ENCODE measurements at places on chromosomes 16 and 17. TPM values are rescaled to one million over a fixed set of nuclear protein-coding genes. Genes with fewer than 3 reads are reported as not detected.

- H3K27ac ChIP-seq: no peak overlapping the region
- no peaks in the 10 kb centered on the region for H3K36me3 ChIP-seq
- H3K4me3 ChIP-seq: no peak overlapping the region
- peak; percentile 66 for DNase-seq
These were observed 14.7 kb downstream of the AIPL1 start for GRCh38 chr17:6420173-6420641.

DNA sequence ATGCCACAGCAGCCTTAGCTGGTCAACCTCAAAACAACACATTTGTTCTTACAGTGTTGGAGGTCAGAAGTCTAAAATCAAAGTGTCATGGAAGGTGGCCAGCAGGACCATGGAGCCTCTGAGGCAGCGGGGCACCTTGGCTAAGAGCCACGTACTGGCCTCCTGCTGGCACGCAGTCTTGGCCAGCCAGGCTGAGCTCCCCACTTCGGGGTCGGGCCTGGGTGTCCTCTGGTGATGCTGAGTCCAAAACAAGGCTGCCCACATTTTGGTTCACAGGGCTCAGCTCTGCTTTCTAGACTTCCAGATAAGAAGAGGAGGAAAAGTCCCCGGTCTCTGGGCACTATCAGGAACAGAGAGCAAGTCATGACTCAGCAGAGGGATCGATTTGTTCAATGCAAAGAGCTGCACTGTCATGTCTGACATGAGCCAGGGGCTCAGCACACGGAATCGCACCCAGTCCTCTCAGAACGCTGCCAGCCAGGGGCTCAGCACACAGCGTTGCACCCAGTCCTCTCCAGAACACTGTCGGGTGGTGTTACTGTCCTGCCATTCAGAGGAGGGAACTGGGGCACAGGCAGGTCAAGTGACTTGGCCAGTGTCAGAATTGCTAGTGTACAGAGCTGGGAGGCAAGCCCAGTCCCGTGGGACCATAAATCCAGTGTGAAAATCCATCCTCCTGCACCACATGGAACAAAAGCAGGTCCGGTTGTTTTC is 2.5 kb downstream of the LGALS9 start:
- peak overlapping the region; percentile 75 for H3K27ac ChIP-seq
- H3K4me1 ChIP-seq: peaks cover 28% of the 10 kb centered on the region
- no peaks in the 10 kb centered on the region for H3K36me3 ChIP-seq
- H3K4me3 ChIP-seq: no peak overlapping the region

DNA sequence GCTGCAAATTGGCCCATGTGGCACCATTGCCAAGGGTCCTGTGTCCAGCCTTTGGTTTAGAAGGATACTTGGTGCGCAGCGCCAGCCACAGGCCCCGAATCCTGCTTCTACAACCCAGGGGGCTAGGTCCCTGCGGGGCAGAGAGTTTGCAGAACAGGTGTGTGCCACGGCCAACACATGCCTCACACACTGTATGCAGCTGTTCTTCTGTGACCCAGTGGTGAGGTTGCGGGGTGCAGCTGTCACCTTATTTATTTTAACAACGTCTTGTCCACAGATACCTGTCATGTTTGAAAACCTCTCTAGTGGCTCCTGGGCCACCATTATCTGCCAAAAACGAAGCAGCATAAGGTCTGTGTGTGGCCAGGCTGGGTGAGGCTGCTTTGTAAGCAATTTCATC is 11.6 kb downstream of the CBFA2T3 start:
- peaks cover 26% of the 10 kb centered on the region for H3K27me3 ChIP-seq
- DNase-seq: no peak
- no peaks in the 10 kb centered on the region for H3K36me3 ChIP-seq
- H3K4me3 ChIP-seq: no peak overlapping the region

DNA sequence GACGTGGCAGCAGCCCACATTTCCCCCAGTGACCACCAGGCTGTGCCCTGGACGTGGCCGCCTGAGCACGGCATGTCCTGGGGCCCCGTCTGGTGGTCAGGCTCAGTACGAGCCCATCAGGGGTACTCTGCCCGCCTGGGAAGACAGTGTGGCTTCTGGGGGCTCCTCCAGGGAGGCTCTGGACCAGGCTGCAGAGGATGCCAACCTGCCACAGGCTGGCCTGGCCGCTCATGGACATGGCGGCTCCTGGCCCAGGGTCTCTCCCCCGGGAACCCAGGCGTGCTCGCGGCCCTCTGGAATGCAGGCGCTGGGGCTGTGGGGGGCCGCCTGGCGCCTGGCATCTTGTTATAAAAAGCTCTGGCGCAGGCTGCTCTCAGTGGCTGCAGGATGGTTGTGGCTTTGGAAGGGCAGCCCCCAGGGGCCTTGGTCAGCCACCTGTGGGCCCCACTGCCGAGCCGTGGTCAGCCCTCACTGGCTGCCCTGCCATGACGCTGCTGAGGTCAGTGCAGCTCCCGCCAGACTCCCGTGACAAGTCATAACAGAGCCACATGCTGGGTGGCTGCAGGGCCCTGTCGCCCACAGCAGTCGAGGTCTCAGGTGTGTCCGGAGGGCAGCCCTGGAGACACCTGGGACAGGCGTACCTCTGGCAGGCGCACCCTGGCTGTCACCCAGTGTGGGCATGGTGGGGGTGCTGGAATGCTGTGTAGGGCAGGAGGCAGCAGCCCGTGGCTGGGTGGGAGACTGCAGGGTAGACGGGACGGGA is 15.0 kb downstream of the CENPX start:
- H3K36me3 ChIP-seq: no peaks in the 10 kb centered on the region
- H3K4me3 ChIP-seq: no peak overlapping the region
- no peaks in the 10 kb centered on the region for H3K27me3 ChIP-seq
- H3K4me1 ChIP-seq: peaks cover 3% of the 10 kb centered on the region

DNA sequence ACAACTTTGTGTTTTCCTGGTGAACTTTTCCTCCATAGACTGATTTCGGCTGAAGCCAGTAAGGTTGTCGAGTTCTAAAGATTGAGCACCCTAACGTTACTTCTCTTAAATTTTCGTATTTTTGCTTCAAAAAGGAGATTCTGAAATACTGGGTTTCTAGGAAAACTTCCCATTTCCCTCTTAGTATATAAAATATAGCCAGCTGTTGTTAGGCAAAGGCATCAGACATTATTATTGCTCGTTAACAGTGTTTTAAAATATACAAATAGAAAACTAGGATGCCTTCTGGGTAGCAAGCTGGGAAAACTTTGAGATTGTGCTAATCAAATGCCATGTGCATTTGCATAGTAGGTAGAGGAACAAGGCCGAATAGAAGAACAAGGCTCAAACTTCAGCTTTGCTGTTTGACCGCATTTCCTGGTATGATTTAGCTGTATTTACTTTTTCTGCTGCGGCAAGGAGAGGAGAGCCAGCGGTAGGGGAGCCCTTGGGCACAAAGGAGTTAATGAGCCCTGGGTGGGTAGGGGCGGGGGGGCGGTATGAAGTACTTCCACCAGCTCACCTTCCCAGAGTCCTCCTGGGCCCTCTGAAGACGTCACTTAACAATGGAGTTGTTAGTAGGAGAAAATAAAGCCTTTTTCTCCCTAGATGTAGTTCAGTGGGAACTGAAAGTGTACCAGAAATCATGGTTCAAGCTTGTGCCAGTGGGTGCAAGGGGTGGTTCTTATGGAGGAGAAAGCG is 151.9 kb downstream of the MSI2 start:
- H3K4me1 ChIP-seq: peaks cover 9% of the 10 kb centered on the region
- no peaks in the 10 kb centered on the region for H3K27me3 ChIP-seq
- no peak for DNase-seq
- no peaks in the 10 kb centered on the region for H3K36me3 ChIP-seq

DNA sequence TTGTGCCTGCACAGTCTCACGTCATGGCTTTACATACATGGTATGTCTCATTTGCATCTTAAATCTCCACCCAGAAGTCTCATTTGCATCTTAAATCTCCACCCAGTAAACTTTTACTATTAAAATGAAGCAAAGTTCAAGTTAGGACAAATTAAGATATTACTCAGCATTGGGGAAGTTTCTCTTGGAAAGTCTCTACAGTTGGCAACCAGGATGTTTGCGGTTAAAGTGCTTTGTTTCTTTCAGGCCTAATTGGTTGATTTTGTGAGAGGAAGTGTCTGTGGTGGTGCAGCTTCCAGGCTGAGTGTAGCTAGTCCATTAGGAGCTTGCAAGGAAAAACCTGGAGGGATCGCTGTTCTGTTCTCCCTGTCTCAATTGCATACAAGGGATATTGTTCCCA is 1373.3 kb upstream of the GOT2 start:
- H3K27me3 ChIP-seq: no peaks in the 10 kb centered on the region
- DNase-seq: no peak
- no peak overlapping the region for H3K4me3 ChIP-seq

- no peak overlapping the region for H3K4me3 ChIP-seq
- peak overlapping the region; percentile 44 for H3K27ac ChIP-seq
- no peaks in the 10 kb centered on the region for H3K4me1 ChIP-seq
These were observed 10.2 kb downstream of the FLII start for GRCh38 chr17:18248300-18248731.

DNA sequence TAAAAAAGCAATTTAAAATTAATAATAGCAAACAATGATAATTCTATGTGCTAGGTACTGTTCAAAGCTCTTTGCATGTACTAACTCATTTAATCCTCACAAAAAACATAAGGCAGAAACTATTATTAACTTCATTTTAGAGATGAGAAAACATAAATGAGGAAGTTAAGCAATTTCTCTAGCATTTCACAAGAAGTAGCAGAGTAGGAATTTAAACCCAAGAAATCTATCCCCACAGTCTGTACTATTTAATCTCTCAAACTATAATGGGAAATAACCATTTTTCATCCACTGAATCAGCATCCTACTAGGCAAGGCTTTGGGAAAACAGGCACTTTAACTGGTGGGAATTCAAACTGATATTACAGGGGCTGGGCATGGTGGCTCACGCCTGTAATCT is 42.2 kb upstream of the INTS2 start:
- H3K4me1 ChIP-seq: no peaks in the 10 kb centered on the region
- H3K36me3 ChIP-seq: peaks cover 83% of the 10 kb centered on the region
- DNase-seq: no peak
- H3K4me3 ChIP-seq: no peak overlapping the region

- H3K4me1 ChIP-seq: peaks cover 45% of the 10 kb centered on the region
- no peaks in the 10 kb centered on the region for H3K27me3 ChIP-seq
- H3K36me3 ChIP-seq: no peaks in the 10 kb centered on the region
- no peak for DNase-seq
- no peak overlapping the region for H3K4me3 ChIP-seq
These were observed 3.5 kb downstream of the ZBTB4 start for GRCh38 chr17:7475764-7476422.

HOXB5 gene
- total RNA-seq: 4.4 TPM

SKAP1 gene
- 5.1 TPM for total RNA-seq

PRKAR1A gene
- total RNA-seq: 389 TPM

KRT15 gene
- 24.3 TPM for total RNA-seq

TRAPPC1 gene
- total RNA-seq: 135 TPM

All from upper lobe of right lung (tissue), 1 donor.